ENCODE measurements at places on chromosomes 16 and 17. TPM values are rescaled to one million over a fixed set of nuclear protein-coding genes. Genes with fewer than 3 reads are reported as not detected.

Gene HBA2
- polyA plus RNA-seq = 948 TPM

Gene SLFN14
- 0.18 TPM for polyA plus RNA-seq

GRCh38 chr17:50956409-50956749 is 90.2 kb upstream of the TOB1 start:
- DNase-seq = no peak

GRCh38 chr16:75087375-75087979 is 29.1 kb downstream of the LDHD start:
- DNase-seq = no peak

- DNase-seq = no peak
Observed at GRCh38 chr17:19384723-19385391, 2.1 kb downstream of the MFAP4 start.

DNA sequence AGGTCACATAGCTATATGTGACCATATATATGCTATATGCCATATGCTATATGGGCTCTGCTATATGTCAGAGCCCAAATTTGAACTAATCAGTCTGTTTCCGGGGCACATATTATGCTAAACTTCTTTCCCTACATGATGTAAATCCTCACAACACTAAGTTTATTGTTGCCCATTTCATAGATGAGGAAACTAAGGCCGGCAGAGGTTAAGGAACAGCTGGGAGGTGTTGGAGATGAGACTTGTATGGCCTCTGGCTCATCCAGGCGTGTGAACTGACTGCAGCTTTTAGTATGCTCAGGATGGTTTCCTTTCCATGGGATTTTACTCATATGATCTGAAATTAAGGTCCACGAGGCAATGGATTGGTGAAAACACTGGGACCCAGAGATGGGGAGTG is 17.5 kb upstream of the CNOT1 start:
- DNase-seq = no peak

- DNase-seq = no peak
Observed at GRCh38 chr17:11121341-11121985, 119.5 kb upstream of the SHISA6 start.
